ENCODE measurements at places on chromosomes 16 and 17.

GRCh38 chr17:17472333-17472920 lies 4.4 kb upstream of the MED9 start:
- DNase-seq, result no peak

DNA sequence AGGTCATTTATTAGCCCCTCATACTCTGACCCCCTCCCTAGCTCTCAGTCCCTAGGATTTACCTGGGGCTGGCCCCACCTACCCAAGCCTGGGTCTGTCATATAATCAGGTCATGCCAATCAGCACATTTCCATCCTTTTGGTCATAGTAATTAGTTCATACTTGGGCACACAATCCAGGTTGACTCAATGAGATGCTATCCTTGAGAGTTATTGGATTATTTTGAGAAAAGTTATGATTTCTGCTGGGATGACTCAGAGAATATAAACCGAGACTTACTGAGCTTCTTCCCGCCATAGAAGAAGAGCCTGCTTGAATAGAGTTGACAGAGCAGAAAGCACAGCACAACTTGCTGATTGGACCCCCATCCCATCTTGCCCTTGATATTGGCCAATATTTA lies 331.5 kb downstream of the CBLN1 start:
- no peak for DNase-seq

DNA sequence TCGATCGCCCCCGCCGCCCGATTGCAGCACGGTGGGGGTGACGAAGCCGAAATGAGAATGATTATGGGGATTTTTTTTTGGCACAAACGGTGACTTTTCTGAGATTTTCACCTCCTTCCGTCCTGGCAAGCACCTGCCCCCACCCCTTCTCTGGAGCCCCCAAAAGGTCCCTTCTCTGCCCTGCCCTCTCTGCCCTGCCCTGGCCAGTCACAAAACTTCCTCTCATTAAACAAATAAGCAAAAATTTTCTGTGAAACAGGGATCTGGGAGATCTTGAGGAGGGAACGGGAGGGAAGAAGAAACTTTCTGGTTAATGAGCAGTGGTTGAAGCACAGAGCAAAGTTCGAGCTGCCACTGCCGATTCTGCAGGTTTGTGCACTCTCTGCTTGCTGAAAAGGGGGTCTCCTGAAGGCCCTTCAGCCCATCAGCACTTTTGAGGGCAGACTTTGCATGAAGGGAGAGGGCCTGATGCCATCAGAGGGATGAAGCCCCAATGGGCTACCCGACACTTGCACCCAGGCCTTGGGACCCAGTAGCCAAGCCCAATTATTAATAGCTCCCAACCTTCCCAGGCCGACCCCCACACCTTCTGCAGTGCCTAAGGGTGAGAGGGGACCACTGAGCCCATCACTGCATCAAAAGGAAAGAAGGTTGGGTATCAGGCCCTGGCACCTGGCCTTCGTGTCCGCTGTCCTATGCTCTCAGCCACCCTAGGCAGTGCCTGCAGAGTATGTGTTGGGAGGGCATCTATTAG lies 1.0 kb upstream of the HOXB8 start:
- no peak for DNase-seq

DNA sequence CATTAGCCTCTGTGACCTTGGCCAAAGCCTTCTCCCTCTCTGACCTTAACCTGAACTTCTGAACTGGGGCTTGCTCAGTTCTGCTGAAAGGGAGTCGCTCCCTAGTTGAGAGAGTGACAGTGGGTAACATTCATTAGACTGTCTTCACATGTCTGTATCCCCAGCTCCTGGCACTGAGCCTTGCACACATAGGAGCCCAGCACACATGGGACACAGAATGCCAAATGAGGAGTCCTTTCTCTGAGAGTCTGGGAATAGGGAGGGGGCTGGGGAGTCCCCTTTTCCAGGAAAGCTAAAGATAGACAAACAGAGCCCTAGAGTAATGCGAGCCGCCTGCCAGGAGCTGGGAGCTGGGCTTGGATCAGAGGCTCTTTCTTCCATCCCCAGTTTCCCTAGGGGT lies 2.5 kb downstream of the TAC4 start:
- no peak for DNase-seq

DNA sequence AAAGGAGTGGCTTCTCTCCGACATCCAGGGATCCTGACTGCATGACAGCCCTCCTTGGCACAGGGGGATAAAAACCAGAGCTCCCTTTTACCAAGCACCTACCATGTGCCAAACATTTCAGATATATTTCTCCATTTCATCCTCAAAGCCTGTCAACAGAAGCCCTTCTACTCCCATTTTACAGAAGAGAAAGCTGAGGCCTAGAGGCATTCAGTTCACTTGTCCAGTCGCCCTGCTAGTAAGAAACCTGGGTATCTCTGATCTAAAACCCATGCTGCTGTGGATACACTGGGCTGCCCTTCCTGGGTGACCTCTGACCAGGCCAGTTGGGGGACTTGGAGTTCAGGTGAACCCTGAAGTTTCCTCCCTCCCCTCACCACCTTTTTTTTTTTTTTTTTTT lies 5.9 kb upstream of the FDXR start:
- no peak for DNase-seq

GRCh38 chr17:78384479-78385175 lies 6.2 kb downstream of the PGS1 start:
- DNase-seq, result no peak

GRCh38 chr17:9044772-9045463 lies 23.6 kb downstream of the NTN1 start:
- DNase-seq, result no peak

GRCh38 chr17:68596411-68596945 lies 4.7 kb downstream of the FAM20A start:
- no peak for DNase-seq

DNA sequence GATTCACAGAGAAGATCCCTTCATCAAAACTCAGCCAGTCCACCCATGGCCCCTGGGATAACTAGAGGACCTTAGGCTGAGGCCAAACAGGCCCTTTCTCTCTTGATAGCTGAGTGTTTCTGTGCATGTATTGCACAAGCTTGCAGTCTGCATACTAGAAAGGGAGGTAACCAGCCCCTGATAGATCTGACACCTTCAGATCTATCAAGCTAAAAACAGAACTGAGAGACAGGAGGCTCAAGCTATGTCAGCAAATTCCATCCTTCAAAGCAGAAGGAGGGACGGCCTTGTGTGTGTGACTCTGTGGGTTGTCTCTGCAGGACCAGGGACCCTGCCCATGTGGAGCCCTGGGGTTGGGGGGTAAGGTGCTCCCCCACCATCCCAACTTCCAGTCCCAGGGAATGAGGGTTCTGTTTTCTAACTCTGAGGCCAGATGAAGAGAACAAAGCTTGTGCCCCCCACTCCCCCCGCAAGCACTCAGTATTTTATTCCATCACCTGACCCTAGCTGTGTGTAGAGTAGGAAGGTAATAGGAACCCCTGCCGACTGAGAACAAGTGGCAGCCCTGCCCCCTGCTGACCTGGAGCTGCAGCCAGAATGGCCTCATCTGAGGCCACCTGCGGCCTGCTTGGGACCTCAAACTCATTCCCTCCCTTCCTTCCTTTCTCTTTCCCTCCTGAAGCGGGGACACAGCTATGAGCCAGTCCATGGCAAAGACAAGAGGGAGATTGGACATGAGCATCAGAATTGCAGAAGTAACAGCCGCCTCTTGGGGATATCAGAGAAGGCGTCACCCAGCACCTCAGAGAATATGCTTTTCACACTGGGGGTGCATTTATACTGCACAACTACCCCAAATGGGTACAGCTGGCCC lies 63.8 kb downstream of the SMPD3 start:
- no peak for DNase-seq

DNA sequence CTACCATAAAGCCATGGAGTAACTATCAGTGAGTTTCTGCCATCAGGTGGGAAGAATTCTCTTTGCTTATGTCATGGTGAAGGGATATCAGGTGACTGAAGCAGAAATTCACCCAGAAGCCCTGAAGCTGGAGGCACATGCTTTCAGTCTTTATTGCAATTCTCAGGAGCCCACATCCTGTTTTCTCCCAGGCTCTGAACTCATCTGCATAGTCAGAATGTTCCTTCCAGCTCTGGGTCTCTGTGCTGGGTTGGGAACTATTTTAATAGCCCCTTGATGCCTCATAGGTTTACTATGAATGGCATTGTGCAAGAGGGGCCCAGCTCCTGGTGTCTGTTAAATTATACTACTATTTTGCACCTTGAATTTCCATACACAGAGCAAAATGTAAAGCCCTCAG lies 198.4 kb upstream of the SOX9 start:
- no peak for DNase-seq

- no peak for DNase-seq
Observed at GRCh38 chr17:6110592-6110991, 40.4 kb downstream of the WSCD1 start.

- DNase-seq, result no peak
Observed at GRCh38 chr17:28491860-28492259, 14.3 kb upstream of the FOXN1 start.

GRCh38 chr16:11994143-11995119 lies 17.9 kb downstream of the SNX29 start:
- no peak for DNase-seq

- no peak for DNase-seq
Observed at GRCh38 chr17:2081564-2081963, 26.7 kb downstream of the HIC1 start.

GRCh38 chr17:55635253-55635914 lies 87.3 kb downstream of the TMEM100 start:
- DNase-seq, result no peak

- DNase-seq, result no peak
Observed at GRCh38 chr16:21989133-21989532, 11.8 kb downstream of the PDZD9 start.

GRCh38 chr17:5565808-5566207 lies 18.5 kb downstream of the NLRP1 start:
- no peak for DNase-seq

- no peak for DNase-seq
Observed at GRCh38 chr17:6642592-6642991, 1.7 kb downstream of the TXNDC17 start.

- DNase-seq, result no peak
Observed at GRCh38 chr17:77665833-77666232, 292.7 kb upstream of the TNRC6C start.

- DNase-seq, result no peak
Observed at GRCh38 chr17:81509207-81509971, 3.2 kb downstream of the ACTG1 start.

DNA sequence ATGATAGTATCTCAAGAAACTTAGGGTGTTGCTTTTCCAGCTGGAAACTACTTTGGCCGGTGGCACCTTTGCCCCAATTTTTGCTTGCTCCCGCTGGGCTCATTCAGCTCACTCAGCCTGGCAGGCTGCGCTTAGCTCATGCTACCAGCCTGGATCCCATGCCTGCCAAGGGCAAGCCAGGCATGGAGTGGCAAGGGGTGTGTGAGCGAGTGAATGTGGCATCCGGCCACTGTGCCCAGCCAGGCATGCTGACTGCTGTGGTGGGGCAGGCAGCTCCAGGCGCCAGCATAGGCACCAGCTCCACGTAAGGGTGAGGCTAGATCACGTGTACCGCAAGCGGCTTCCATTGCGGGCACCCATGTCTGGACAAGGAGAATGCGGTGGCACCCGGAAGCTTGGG lies 9.4 kb downstream of the B3GNT9 start:
- DNase-seq, result no peak

DNA sequence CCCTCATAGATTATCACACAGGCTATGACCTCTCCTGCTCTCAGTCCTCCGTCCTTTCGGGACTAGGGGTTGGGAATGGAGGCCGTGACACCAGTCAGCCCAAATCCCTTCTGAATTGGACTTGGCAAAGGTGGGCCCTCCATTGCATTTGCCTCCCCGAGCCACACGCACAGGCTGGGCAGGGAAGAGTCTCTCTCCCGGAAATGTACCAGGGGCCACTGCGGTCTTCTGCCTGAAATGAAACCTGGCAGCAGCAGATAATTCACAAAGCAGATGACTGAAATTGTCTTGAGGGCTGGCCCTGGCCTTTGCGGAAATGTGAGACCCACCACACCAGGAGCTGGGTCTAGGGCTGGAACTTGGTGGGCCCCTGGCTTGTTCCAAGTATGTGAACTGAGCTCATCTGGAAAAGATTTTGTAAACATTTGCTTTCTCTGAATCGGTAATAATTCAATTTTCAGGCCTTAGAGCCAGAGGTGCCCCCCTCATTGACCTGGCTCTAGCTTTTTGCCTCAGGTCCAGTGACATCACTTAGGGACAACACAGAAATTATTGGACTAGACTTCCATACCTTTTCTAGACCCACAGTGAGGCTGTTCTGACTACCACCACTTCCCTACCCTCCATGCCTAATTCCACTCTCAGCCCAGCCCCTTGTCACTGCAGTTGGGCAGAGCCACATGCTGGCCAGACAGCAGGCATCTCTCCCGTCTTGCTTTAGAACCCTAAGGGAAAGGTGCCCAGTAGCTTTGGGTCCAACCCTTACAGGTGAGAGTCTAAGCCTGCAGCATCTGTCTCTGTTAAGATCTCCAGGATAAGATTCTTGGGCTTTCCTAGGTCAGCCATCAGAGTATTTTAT lies 75.2 kb downstream of the CCDC182 start:
- no peak for DNase-seq

GRCh38 chr17:65191811-65192740 lies 54.9 kb downstream of the RGS9 start:
- DNase-seq, result no peak

GRCh38 chr16:22915003-22915402 lies 101.0 kb downstream of the HS3ST2 start:
- no peak for DNase-seq

GRCh38 chr17:82551779-82552457 lies 32.4 kb downstream of the FOXK2 start:
- DNase-seq, result peak; percentile 36

DNA sequence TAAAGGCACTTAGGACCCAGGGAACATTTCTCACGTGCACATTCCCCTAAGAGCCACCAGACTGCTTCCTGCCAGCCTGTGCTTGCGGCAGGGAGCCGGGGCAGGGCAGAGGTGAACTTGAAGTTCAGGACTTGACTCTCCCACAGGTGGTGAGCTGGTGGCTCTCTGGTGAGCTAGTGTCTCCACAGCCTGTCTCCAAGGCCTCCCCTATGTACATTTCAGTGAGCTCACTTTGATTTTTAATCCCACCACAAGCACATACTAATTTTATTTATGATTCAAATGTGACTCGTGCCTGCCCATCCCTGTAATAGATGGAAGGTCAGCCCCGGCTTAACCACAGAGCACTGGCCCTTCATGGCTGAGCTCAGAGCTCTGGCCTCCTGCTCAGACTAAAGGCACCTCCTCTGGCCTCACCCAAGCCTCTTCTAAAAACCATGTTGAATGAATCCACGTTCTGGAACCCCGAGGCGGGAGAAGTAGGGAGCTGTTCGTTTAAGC lies 9.2 kb downstream of the SNN start:
- DNase-seq, result no peak

- no peak for DNase-seq
Observed at GRCh38 chr17:1626333-1626732, 2.3 kb downstream of the SLC43A2 start.

GRCh38 chr16:70746708-70747424 lies 54.1 kb downstream of the VAC14 start:
- DNase-seq, result no peak

GRCh38 chr17:55090079-55090492 lies 121.5 kb downstream of the STXBP4 start:
- DNase-seq, result no peak

GRCh38 chr17:80636361-80637018 lies 91.9 kb downstream of the RPTOR start:
- no peak for DNase-seq
